ENCODE measurements at places on chromosomes 1 and 21. TPM values are rescaled to one million over a fixed set of nuclear protein-coding genes. Genes with fewer than 3 reads are reported as not detected.
A peak's percentile ranks its signal among the peaks of the same experiment; 100 is the strongest.

HSPA6 gene
- total RNA-seq: 0.36 TPM

VTCN1 gene
- total RNA-seq: not detected

ITGB2 gene
- total RNA-seq: 340 TPM

GRCh38 chr21:37658817-37659458, 257.3 kb downstream of the KCNJ6 start:
- DNase-seq: peak; percentile 3
